Kidney tubule cell (primary cell): ENCODE measurements at places on chromosomes 4 and X.

DNA sequence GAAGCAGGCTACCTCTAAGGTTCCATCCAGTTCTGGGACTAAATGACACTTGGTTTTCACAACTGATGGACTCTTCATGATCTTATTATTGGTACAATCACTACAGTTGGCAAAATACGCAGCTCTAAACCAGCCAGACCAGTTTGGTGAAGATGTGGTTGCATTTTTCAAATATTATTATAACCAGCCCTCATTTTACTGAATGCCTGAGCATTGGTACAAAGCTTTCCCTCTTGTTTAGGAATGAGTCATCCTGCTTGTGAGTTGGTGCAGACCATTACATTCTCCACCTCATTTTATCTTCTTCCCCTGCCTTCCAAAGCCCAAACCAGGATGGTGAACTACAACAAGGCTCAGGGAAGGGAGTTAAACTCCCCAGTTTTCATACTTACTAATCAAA is 223.1 kb downstream of the KDR start:
- peak; percentile 4 for DNase-seq

GRCh38 chrX:53481093-53481492 is 46.9 kb upstream of the HSD17B10 start:
- no peak for DNase-seq

DNA sequence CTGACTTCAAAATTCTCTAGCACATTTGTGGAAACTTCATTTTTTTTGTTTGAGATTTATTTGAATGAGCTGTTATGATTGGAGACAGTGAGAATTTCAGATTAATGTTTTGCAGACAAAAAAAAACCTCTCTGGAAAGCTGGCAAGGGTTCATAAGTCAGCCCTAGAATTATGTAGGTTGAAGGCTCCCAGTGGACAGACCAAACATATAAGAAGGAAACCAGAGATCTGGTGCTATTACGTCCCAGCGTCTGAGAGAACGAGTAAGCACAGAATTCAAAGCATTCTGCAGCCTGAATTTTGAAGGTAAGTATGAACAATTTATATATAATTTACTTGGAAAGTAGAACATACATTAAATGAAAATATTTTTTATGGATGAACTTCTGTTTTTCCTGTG is at the start of gene AGTR2:
Gene AGTR2 (plus strand): TSS at position 234 of the 400 bp plus-strand sequence. CDS start 1,537 bp downstream, outside the sequence.
- no peak for DNase-seq

DNA sequence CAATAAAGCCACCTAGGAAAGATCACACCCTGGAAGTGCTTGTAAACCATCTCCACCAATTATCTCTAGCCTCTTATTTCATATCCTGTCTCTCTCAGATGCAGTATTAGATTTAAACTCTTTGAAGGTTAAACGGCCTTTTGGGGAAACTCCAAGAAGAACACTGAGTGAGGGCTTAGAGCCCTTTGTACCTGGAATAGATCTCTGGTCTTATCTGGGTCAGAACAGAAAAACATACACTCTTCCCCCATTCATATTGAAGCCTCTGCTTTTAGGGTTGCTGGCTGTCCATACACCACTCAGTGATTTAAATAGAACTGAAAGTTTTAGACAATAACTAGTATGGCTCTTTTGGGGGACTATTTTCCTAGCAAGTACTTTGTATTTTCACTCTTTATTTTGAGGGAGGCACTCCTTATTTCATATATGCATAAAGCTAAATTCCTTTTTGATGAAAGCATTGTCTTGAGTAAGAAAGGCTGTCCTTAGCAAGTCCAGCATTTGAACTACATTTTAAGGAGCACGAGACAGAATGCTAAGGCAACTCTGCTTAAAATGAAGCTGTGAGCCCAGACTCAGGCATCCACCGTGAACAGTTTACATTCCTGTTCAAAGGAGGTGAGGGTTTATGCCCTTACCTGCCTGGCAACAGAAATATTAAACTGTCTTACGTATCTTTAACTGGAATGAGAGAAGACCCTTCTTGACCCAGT is 17.4 kb downstream of the YY2 start:
- no peak for DNase-seq

- peak; percentile 87 for DNase-seq
Observed at GRCh38 chr4:123870216-123870876, 473.8 kb downstream of the SPRY1 start.

DNA sequence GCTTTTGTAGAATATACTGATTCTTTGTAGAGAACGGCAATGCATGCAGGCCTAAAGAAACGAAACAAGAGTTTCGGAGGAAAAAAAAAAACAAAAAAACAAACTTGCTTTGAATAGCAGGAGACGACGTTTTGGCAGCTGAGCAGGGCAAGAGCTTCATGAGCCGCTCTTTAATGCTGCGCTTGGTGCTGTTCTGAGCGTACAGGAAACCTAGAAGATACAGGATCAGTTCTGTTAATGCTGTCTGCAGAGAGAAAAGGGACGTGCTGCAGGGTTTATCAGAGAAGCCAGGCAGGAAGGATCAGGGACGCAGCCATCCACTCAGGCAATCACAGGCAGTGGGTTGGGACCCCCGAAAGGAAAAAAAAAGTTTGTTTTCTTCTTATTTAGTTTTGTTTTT is 182.2 kb downstream of the PACRGL start:
- no peak for DNase-seq

DNA sequence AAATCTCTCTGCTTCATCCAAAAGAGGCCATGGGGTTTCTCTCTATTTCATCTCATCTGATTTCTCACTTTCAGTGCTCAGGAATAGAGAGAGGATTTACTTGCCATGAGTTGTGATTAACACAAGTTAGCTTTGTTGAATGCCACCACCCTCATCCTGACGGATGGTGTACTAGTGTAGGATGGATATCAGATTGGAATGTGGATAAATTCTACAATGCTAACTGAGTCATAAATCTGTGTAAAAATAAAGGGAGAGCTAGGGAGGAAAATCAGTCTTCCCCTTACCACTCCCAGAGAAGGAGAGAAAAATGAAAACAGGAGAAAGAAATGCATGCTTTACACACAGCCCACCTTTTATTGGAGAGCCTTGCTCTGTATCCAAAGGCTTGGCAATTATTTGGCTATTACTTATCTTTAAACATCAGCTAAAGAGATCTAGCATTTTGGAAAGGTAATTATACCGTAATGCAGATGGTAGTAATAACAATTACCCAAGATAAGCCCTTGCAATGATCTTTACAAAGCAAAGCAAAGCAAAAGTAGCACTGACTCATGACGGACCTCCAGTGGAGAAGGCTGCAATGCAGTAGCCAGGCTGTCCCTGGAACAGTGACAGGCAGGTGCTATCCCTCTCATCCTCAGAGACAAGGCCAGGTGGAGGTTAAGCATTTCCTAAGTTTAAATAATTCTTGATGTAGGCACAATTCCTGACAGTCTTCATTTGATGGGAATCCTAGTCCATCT is 306.3 kb upstream of the PPARGC1A start:
- no peak for DNase-seq

GRCh38 chrX:22164770-22165388 is 107.8 kb upstream of the CBLL2 start:
- peak; percentile 51 for DNase-seq

GRCh38 chrX:16087076-16087475 is 36.3 kb upstream of the GRPR start:
- peak; percentile 57 for DNase-seq

- DNase-seq, result no peak
Observed at GRCh38 chr4:6116696-6117285, 83.6 kb downstream of the JAKMIP1 start.

- no peak for DNase-seq
Observed at GRCh38 chr4:65951177-65951576, 280.9 kb upstream of the EPHA5 start.

DNA sequence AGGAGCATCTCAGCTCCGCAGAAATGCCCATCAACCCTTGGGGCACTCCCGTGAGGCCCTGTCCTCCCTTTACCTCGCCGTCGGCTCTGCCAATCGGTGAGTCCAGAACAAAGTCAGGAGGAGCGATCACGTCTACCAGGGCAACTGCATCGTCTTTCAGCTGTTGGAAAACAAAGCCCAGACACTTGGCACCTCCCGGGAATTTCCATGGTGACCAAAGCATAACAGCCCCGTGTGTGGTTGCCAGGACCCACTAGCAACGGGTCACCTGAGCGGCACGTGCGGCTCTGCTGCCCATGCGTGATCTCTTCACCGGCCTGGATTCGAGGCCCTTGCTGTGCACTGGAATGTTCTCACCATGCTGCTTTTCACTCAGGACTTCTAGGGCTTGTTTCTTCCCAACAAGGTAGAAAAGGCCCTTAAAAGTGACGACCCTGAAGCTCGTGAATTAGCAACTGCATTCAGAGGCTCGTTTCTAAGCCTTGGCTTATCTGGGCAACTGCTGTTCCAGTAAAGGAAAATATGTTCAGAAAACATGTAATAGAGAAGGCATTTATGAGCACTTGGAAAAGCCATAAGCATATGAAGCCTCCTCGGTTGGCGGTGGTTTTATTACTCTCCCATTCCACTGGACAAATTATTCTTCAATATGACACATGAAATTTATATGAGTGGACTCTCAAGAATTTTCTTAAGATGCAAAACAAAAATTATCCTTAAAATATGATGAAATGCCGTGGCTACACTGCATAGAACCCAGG is 69.5 kb downstream of the ACOX3 start:
- peak; percentile 79 for DNase-seq

- peak; percentile 87 for DNase-seq
Observed at GRCh38 chr4:176902710-176903323, 110.1 kb upstream of the VEGFC start.

DNA sequence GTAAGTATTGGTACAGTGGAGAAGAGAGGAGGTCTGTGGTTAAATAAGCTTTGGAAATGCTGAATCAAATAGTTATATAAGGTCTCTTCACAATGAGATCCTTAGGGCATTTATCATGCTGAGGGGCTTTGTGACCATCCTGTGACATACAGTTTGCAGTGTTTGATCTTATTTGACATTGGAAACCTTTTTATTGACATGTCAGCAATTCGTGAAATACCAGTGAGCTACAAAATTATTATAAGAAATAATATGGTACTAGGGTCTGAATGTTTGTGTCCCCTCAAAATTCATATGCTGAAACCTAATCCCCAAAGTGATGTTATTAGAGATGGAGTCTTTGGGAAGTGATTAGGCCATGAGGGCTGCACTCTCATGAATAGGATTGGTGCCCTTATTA is 98.4 kb downstream of the MID1IP1 start:
- no peak for DNase-seq

DNA sequence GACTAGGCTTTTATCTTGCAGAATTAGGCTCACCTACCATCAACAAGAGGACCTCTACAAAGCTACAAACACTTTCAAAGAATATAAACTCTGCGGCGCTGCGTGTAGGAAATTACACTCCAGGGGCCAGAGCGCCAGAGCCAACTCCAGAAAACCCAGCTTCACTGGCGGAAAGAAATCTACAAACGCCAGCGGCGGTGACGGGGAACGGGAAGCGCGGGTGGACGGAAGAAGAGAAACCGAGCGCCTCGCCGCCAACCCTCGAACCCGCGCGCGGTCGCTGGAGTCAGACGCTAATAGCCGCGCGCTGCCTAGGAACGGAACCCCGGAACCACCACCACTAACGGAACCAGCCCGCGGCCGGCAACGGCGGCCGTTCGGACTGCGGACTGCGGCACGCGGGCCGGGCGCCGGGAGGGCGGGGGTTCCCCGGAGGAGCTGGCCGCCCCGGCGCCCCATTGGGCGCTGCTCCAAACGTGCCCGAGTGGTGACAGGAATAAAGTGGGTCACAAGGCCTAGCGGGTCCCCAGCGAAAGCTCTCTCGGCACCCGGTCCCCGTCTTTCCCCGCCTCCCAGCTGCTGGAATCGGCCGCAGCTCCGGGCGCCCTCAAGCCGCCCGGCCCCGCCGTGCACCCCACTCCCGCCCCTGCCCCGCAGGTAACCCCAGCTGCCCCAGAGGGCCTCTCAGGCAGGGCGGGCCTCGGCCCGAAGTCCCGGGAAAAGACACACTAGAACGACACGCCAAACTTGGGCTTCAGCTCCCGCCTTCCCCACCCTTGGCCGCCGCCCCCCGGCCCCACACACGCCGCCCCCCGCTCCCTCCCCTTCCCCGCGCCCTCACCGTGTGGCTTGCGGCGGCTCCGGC is 836 bp downstream of the CLOCK start:
- DNase-seq, result peak; percentile 74

DNA sequence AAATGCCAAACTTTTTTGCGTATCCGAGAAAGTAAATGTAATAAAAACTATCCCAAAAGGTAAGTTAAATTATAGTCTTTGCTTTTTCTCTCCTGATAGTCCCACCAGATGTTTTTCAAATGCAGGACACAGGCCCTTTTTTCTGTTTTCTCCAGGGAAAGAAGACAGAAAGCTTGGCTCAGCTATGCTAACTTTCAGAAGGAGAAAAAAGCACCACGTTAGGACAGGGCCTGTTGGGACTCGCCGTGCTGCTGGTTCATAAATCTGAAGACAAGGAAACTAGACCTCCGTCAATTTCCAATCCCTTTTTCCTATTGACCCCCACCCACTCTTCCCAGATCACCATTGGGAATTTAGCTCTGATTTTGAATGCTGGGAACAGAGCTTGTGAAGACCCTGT is 220.9 kb upstream of the SFRP2 start:
- DNase-seq, result no peak

DNA sequence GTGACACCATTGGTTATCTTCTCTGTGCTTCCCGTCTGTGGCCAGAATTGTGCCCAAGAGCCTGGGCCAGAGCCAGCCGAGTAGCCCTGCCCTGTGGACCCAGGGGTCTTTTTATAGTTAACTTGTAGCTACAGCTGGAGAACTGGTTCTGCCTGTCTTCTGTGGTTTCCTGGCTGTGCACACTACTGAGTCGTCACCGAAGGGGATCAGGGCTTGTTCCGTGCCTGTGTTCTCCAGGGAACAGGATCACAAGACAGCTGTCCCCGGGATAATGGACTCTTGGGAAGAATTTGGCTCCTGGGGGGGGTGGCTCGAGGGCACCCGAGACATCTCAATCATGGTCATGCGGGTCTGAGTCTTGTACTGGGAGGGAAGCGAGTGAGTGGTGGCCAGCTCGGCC is 22.1 kb upstream of the OPN1LW start:
- DNase-seq, result no peak

GRCh38 chr4:117637347-117637746 is 396.9 kb upstream of the NDST3 start:
- peak; percentile 58 for DNase-seq

- DNase-seq, result no peak
Observed at GRCh38 chr4:161172396-161173026, 991.3 kb downstream of the FSTL5 start.

DNA sequence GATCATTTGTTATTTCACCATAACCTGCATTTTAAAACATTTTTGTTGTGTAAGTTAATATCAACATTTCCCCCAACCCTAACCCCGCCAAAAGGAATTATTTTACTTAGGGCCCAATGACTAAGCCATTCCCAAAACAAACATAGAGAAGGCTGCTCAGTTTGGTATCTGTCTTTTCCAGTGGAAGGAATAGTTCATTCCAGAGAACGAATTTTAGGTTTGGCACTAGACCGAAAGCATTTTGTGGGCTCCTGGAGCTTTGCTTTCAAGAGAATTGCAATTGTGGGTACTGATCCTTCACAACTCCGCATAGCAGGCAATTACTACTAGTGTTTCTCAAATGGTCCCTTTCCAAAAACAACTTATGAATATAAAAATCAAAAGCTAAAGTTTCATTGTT is 226.7 kb upstream of the MAD2L1 start:
- DNase-seq, result no peak

DNA sequence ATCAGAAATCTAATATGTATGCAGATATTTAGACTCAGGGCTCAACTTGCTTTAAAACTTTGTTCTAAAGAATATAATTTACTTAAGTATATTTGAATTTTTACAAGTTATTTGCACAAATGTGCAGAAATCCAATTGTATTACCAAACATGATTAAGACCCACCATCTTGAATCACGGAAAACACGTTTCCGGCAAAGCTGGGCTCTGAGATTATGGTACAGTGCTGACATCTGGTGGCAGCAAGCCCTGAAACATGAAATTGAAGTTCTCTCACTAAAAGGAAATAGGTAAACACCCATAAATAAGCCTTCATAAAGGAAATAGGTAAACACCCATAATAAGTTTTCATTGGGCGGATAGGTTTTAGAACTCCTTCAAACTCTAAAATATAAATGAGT is 98.3 kb upstream of the MAOA start:
- DNase-seq, result peak; percentile 63
